IMR-90 (cell line): ENCODE measurements at places on chromosomes 5 and 9. TPM values are rescaled to one million over a fixed set of nuclear protein-coding genes. Genes with fewer than 3 reads are reported as not detected.

PCDHGC5 gene
- total RNA-seq = 2.5 and 2.9 TPM in 2 replicates

ADAM19 gene
- total RNA-seq = 35.5 and 38.3 TPM in 2 replicates

OCLN gene
- total RNA-seq = 0.72 and 0.83 TPM in 2 replicates

TMEM141 gene
- 37.2 and 39.1 TPM in 2 replicates for total RNA-seq

CCNI2 gene
- not detected in 2 replicates for total RNA-seq
